Kidney epithelial cell (primary cell): ENCODE measurements at places on chromosomes 13 and 19. TPM values are rescaled to one million over a fixed set of nuclear protein-coding genes. Genes with fewer than 3 reads are reported as not detected.

GRCh38 chr19:17260842-17261325, 3.7 kb downstream of the USHBP1 start:
- no peak for DNase-seq

DNA sequence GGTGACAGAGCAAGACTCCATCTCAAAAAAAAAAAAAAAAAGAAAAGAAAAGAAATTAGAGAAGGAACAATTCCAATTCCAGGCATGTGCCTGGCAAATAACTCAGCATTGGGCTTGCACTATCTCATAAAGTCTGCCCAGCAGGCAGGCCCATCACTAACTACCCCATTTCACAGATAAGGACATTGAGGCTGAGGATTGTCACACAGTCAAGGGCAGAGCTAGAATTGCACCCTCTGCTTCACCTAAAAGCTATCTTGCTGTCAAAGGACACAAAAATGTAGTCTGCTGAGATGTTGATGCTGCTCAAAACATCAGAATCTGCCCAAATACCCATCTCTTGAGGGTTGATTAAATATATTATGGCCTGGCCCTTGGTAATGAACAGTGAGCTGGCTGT, 20.7 kb upstream of the COLGALT1 start:
- DNase-seq = no peak

SIGLEC11 gene
- total RNA-seq = not detected in 2 replicates

PDX1 gene
- not detected in 2 replicates for total RNA-seq

ZNF729 gene
- 0.14 TPM in 1 of 2 replicates, not detected in the other for total RNA-seq

- no peak for DNase-seq
These were observed 2.8 kb downstream of the ZFP36 start for GRCh38 chr19:39409208-39410016.
